ENCODE measurements at places on chromosomes 6 and 20. TPM values are rescaled to one million over a fixed set of nuclear protein-coding genes. Genes with fewer than 3 reads are reported as not detected.
A peak's percentile ranks its signal among the peaks of the same experiment; 100 is the strongest.

- peak; percentile 25 for DNase-seq
These were observed 8.6 kb upstream of the LY6G5C start for GRCh38 chr6:31689249-31690110.

DNA sequence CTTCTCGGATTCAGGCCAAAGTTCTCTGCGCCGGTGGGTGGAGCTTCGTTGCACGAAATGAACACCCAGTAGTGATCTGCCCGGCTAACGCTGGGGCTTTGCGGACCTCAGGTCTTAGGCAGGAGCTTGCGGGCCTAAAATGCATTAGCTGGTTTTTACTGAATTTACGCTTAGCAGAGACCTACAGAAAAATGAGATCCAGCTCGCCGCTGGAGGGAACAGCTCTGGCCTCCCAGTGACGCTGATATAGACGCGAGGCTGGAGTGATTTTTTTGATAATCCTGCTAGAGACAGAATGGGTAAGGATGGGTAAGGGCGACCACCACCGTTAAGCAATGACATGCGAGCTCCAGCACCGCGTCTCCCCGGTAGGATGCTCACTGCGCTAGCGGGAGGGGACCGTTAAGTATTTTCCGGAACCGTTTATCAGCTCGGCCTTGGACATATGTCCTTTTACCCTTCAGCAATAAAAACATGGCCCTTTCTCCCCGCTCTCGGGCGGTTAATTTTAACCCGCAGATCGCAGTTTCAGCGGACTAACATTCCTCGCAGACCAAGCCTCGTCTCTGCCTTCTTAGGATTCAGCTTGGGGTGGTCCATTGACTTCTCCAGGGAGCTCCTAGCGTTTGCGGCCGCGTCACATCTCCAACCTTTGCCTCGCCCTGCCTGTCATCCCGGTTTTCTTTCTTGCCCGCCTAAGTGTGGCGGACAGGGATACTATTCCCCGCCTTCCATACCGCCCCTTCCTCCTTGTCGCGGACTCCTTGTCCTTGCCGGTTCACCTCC is 109.3 kb downstream of the GPX5 start:
- peak; percentile 36 for DNase-seq

- DNase-seq, result no peak
These were observed 33.5 kb upstream of the VSTM2L start for GRCh38 chr20:37869334-37869861.

DNA sequence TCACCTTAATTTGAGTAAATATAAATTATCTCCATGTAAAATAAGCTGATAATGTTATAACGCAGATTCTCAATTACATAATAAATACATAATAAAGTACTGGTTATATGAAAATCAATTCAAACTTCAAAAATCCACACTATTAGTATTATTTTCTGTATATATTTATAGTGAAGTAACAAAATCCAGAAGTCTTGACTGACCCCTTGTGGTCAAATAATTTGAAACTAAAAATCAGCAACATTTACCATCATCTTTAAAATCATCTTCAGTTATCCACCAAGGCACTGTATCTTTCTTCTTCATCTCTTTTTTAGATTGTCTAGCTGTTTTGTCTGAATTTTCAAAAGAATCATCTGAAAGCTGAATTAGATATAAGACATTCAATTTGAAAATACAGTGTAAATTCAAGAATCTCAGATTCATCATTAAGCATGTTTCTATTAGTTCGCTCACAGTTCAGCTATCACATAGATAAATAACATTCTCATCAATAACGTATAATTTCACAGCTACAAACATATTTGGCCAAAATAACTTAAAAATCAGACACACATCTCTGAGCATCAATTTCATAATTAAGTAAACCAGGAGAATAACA is 6.5 kb downstream of the CEP162 start:
- DNase-seq, result peak; percentile 49

- no peak for DNase-seq
These were observed 175.0 kb upstream of the SULF2 start for GRCh38 chr20:47960277-47960676.

DNA sequence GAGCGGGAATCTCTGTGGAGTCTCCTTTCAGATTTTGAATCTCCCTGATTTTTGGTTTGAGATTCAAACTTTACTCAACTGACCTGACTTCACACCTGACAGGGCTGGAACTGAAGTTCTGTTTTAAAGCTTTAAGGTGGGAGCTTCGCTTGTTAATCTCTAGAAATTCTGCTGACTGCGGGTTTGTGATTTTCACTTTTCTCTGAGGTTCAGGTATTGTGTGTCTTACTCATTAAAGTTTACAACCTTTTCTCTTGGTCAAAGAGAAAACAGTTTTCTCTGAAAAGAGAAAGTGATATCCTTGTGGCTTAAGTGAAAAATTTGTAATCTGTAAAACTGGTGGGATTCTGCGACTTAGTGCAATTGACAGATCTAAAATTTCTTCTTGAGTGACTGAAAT is 20.7 kb upstream of the IGF2R start:
- DNase-seq, result no peak

- no peak for DNase-seq
These were observed 117.6 kb downstream of the JPH2 start for GRCh38 chr20:44069203-44070011.

GRCh38 chr20:24840121-24840713 is 108.9 kb upstream of the CST7 start:
- DNase-seq, result peak; percentile 13

DNA sequence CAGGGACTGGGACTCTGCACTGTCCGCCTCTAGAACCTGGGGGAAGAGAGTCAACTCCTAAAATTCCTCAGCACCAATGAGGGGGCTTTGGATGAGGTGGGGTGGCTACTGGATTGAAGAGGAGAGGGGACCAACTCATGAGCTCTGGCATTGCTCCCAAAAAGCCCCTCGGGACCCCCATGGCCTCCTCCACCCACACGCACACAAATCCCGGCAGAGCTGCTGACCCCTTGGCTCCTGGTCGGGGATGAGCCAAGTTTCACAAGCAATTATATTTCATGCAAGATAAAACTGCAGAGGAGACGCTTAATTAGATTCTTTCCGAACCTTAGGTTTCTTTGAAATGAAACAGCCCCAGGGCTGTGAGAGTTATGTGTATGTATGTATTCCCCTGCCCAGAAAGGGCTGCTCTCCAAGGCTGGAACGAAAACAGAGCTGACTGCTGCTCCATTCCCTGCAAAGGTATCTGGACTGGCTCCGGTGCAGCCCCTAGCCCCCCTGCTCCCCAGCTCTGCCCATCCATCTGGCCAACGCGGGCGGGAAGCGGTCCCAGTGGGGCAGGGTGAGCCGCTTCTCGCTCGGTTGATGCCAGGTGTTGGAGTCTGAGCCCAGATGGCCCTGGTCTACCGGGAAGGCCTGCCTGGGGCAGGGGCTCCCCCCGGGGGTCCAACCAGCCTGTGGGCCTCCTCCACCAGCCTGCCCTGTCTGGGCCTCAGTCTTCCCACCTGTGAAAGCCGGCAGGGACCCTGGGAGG is 46.8 kb upstream of the STX16 start:
- no peak for DNase-seq

DNA sequence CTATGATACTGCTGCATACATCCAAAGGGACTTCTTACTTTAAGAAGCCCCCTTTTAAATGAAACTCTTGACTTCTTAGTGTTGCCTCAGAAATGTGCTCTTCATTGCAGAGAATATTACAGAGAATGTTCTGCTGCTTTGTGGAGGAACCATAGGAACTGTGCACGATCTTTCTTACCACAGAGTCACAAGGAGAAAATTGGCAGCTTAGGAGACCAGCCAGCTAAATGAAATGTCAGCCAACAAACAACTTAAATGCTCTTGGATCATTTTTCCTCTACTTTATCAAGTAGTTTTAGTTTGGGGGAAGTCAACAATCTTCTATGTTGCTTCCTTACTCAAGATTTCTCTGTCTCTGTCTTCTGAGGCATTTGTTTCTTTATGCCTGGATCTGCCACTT is 125.9 kb upstream of the MLIP start:
- peak; percentile 21 for DNase-seq

- no peak for DNase-seq
These were observed 44.3 kb downstream of the CNKSR3 start for GRCh38 chr6:154466139-154466538.

DNA sequence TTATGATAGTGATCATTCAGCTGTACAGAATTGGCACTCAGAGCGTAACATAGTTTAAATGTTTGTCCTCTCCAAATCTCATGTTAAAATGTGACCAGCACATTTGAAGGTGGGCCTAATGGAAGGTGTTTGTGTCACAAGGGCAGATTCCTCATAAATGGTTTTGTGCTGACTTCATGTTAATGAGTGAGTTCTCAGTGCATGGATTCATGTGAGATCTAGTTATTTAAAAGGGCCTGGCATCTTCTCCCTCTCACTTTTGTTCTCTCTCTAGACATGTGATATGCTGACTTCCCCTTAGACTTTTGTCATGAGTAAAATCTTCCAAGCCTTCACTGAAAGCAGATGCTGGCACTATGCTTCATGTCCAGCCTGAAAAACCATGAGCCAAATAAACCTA is 452.4 kb upstream of the PTCHD4 start:
- no peak for DNase-seq

DNA sequence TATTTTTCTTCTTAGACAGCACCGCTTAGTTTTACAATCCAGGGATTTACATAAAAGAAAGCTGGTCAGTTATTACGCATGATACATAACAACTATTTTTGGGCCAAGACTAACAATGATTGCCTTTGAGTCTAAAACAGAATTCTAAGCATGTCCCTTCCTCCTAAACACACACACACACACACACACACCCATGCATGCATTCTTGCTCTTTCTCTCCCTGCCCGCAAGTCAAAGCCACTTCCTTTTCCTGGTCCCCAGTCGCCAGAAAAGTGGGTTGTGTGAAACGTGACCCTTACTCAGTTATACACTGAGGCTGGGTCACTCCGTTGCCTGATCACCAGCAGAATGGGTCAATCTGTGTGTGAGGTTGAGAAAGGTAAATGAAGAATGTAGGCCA is 31.4 kb downstream of the FYN start:
- DNase-seq, result no peak

DNA sequence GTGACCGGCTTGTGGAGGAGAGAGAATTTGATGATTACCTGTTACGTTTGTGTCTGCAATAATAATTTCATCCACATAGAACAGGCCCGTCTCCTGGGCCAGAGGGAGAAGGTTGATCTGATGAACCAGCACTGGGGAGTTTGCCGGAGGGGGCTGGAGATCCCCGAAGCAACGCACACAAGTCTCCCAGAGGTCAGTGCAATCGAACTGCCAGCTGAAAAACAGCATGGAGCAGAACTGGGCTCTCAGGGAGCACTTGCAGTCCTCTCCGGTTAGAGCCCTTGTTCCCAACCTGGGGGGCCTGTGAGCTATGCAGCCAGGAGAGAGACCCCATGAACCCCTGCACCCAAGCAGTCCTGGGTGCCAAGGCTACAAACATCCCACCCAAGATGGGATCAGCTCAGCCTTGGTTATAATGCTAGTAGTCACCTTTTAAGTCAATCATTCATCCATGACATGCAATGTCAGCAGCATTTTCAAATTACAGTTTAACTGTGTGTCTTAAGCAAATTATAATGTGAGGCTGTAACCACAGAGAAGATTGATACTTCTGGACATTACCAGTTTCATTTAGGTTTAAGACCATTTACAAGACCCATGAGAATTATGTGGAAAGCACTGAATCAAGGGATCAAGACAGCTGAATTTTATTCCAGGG is 34.2 kb downstream of the PKHD1 start:
- no peak for DNase-seq

DNA sequence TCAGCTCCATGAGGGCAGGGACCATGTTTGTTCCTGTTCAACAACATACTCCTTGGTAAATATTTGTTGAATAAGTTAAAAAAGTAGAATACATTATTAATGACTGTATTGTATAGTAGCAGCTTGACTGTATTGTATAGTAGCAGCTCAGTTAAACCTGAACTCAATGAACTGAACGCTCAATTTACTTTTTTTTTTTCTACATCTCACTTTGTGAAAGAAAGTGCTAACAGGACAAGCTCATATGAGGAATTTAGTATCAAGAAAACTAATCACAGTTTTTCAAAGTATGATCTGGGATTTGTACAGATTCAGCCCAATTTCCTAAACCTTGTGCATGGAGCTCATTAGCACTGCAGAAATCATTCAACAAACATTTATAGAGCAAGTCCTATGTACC is 38.8 kb upstream of the NR2E1 start:
- DNase-seq, result no peak

GRCh38 chr6:21808551-21809242 is 215.1 kb downstream of the SOX4 start:
- peak; percentile 22 for DNase-seq

- DNase-seq, result no peak
These were observed 15.0 kb downstream of the FOXA2 start for GRCh38 chr20:22569353-22569752.

GRCh38 chr6:62716719-62717118 is 430.7 kb upstream of the KHDRBS2 start:
- no peak for DNase-seq

The PSORS1C2 gene
- 0.16 TPM for polyA plus RNA-seq

The NDUFAF4 gene
- 83.4 TPM for polyA plus RNA-seq

The DEFB132 gene
- polyA plus RNA-seq, result not detected

The GNAS-AS1 gene
- 1.0 TPM for polyA plus RNA-seq

The GNRH2 gene
- not detected for polyA plus RNA-seq

The SCRT2 gene
- not detected for polyA plus RNA-seq

The SGK2 gene
- polyA plus RNA-seq, result not detected

Measured in GM23248 (cell line).